Astrocyte of the spinal cord (primary cell): ENCODE measurements at places on chromosomes 2 and 18.

GRCh38 chr2:601806-602455, 75.3 kb downstream of the TMEM18 start:
- DNase-seq = no peak

GRCh38 chr2:19474128-19474527, 115.7 kb upstream of the OSR1 start:
- DNase-seq = peak; percentile 80

DNA sequence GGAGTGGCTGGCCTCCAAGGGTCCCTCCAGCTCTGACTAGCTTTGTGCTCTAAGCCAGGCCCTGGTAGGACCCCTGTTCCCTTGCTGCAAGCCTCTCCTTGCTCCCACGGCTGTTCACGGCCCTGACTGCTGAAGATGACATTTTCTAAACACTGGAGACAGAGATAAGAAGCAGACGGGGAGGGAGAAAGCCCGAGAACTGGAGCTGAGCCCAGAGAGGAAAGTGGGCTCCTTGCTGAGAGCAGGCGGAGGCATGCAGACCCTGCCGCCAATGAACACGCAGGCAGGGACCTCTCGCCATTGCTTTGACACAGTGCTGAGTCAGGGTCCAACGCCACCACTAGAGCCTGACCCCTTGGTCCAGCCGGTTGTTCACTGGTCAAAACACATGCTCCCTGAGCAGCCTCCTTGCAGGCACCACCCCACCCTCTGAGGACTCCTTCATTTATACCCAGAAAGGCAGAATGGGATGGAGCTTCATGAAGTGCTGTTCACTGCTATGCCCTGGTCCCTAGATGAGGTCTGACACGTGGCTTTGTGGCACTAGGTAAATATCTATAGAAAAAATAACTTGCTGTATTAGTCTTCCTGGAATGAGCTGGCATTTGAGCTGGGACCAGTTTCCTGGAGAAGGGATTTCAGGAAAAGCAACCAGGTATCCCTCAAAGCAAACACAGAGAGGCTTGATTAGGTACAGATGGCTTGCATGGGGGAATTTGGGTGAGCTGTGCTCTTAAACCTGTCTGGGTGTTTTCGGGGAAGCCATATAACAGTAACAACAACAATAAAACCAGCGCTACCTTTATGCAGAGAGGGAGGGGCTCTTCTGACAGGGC, 65.7 kb downstream of the MCFD2 start:
- DNase-seq = peak; percentile 95

DNA sequence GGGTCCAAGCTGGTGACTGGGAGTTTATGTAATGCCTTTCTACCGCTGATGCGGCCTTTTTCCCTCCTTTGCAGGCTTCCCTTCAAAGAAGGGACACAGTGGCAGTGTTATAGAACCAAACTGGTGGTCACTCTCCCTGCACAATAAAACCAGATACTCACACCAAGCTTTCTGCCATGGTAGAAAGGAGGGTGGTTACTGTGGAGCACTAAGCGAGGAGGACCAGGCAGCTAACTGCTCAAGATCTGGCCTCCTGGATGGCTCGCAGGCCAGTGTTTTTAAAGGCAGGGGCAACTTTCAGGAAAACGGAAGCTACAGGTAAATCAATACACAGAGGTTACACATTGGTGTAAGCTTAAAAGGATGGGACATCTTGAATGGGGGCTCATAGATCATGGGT, 89.4 kb downstream of the BIN1 start:
- DNase-seq = no peak

DNA sequence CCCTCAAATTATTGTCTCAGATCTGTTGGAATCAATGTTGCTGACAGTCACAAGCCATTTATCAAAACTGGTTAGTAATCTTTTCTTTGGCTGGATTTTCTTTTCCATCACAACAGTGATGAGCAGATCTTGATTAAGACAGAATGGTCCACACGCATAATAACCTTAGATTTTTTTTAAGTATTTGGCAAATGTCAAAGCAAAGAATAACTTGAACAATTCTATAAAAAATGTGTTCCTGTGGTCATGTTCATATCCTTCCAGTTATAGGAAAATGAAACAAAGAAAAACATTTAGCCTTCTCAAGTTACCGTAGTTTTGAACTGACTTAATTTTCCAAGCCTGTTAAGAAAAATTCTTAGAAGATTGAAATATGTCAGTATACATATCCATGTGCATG, 659.9 kb upstream of the ID2 start:
- no peak for DNase-seq

DNA sequence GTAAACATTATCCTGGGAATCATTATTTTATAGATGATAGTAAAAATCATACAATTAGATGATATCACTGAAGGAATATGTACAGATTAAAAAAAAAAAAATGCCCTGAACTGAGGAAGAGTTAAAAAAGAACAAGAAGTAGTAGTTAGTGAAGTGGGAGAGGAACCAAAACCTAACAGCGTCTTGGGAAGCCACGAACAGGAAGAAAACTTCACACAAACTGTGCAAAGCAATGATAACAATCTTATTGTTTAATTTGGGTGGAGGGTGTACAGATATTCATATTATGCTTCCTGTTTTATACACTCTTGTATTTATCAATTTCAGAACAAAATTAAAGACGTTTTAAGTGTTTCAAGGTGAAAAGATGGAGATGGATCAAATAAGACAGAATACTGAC, 3.5 kb downstream of the HEATR5B start:
- no peak for DNase-seq

GRCh38 chr2:216735668-216736067, 40.3 kb upstream of the IGFBP5 start:
- DNase-seq = no peak

DNA sequence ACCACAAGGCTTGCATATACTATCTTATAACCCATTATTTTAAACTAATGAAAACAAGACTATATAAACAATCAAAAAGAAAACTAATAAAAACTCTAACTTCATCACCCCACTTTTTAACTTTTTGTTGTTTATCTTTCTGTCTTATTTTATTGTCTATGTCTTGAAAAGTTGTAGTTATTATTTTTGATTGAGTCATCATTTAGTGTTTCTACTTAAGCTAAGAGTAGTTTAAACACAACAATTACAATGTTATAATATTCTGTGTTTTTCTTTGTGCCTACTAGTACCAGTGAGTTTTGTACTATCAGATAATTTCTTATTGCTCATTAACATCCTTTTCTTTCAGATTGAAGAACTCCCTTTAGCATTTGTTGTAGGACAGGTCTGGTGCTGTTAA, 318.7 kb upstream of the ATP5MC3 start:
- DNase-seq = no peak

DNA sequence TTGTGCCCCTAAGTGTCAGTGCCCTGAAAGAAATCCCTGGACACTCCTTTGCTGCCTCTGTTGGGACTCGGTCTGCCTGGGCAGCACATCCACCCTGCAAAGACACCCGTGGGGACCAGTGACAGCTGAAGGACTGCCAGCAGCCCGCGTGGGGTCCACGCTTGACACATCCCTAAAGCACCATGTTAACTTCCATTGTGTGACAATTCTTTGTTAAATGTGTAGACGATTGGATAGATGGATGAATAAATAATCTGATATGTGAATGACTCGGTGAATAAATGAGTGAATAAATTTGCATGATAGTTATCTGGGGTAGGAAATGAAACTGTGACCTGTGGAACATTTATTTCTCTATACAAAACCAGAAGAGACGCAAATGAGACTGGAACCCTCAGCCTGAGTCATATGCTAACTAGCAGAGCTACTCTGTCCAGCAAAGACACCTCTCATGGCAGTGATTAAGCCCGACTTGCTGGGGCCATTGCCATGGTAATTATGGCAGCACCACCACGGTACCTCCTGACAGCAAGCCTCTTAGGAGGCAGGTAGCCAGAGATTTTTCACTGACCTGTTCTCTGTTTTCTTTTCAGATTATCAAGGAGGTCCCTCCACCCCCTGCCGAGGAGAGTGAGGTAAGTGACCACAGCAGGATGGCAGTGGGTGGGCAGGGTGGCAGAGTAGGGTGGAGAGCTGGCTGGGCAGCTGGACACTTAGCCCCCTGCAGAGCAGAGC, 156.8 kb downstream of the ANTXR1 start:
- DNase-seq = peak; percentile 56

- no peak for DNase-seq
Observed at GRCh38 chr2:81872006-81872405, 1567.5 kb upstream of the LRRTM1 start.

- peak; percentile 76 for DNase-seq
Observed at GRCh38 chr18:457140-457519, 43.4 kb downstream of the COLEC12 start.
